ENCODE measurements at places on chromosomes 5 and 9.
A peak's percentile ranks its signal among the peaks of the same experiment; 100 is the strongest.

- no peak for DNase-seq
Observed at GRCh38 chr9:112296929-112297328, 36.5 kb downstream of the PTBP3 start.

GRCh38 chr5:142327111-142327842 is 2.5 kb upstream of the SPRY4 start:
- DNase-seq = no peak

DNA sequence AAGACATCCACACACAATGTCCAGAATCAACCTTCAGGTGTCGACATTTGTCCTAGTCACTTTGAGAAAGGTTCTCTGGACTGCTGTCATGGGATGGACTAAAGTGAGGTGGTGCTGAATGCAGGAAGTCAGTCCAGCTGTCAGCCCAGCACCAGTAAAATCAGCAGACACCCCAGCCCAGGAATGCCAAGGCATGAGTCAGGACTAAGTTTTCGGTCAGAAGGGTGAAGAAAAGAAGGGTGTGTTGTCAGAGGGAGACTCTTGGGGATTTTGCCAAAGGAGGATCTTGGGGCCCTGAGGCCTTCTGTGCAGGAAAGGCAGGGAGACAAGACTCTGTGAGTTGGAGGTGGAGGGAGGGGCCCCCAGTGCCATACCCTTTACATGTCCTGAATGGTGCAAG is 69.0 kb upstream of the XPA start:
- DNase-seq = no peak

GRCh38 chr9:6715755-6716643 is 41.8 kb upstream of the KDM4C start:
- DNase-seq = peak; percentile 76

- DNase-seq = no peak
Observed at GRCh38 chr5:54440456-54440893, 15.0 kb upstream of the HSPB3 start.

DNA sequence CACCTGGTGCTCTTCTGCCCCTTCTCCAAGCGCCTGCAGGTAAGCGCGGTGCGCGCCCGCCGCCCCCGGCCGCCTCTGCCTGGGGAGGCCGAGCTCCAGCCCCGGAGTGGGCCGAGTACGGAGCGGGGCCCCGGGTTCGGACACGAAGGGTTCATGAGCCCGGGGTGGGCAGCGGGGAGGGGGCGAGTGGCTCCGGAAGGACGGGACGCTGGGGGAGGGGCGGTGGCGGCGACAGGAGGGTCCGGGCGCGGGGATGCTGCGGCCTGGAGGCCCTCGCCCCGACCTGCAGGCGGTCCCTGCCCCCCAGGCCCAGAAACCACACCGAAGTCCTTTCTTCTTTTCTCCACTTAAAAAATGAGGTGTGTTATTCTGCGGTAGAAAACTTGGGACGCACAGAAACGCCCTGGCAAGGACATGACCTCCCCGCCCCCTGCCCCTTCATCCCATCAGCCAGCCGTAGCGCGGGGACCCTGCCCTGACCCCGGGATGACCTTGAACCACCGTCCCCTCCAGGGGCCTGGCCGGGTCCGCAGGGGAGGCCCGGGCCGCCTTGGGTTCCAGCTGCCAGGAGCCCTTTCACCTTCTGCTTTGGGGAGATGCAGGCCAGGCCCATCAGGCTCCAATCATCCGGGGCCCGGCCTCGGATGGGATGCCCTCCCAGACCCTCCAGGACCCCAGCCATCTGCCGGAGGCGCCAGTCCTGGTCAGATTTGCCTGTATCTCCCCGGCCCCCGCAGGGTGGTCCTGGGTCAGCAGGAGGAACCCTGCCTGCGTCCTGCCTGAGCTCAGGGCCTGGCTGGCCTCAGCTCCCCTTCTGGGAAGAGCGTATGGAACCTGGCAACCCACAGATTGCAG is 545 bp downstream of the DIPK1B start:
- no peak for DNase-seq

- DNase-seq = no peak
Observed at GRCh38 chr5:156310115-156310514, 16.8 kb upstream of the SGCD start.

GRCh38 chr5:1550287-1551076 is 26.7 kb upstream of the LPCAT1 start:
- no peak for DNase-seq

DNA sequence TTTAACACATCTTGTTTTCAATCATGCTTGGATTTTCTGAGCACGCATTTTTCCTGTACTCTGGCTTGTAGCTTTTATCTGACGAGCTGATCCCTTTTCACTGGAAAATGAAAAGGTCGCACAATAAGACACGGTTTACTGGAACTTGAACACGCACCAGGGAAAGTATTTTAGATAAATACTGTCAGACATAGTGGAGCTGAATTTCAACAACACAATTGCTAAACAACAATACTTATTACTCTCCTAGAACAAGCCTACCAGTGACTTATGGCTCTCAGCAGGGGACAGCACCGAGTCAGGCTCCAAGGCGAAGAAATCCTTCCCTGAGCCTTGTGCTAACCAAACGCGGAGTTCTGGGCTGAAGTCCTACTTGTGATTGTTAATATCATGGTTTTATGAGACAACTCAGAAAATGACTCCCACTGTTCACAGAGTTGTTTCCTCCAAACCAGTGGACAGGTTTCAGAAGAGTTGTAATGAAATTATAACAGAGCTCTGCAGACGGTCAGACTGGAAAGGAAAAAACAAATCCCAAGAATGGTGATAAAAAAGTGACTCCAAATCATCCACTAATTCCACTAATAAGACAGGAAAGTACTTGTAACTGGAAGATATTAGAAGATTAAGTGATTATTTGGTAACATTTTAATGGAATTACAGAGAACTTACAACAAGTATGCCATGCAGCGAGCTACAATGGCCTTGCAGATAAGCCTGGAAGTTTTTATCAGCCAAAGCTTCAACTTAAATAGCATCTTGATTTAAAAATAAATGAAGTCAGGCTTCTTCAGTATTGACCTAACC is 359.6 kb downstream of the EBF1 start:
- no peak for DNase-seq

DNA sequence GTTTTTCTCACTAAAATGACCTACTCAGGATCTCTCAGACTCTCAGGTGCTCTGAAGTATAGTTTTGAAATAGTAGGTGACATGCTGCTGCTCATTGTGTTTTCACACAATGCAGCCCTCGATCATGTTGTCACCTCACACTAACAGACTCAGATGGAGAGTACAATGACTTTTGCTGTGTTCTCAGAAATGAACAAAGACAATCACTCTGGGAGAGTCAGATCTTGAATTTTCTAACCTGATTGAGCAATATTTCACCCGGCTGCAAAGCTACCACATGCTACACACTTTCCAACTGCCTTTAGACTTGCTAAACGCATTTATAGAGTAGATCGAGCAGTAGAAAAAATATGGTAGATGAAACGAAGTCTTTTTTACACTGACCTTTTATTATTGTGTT is 113.4 kb downstream of the ST8SIA4 start:
- DNase-seq = no peak

GRCh38 chr5:66652818-66653217 is 56.6 kb downstream of the MAST4 start:
- no peak for DNase-seq

- no peak for DNase-seq
Observed at GRCh38 chr5:120103495-120103894, 360.6 kb upstream of the PRR16 start.

- no peak for DNase-seq
Observed at GRCh38 chr5:136626531-136626930, 261.2 kb upstream of the TRPC7 start.

DNA sequence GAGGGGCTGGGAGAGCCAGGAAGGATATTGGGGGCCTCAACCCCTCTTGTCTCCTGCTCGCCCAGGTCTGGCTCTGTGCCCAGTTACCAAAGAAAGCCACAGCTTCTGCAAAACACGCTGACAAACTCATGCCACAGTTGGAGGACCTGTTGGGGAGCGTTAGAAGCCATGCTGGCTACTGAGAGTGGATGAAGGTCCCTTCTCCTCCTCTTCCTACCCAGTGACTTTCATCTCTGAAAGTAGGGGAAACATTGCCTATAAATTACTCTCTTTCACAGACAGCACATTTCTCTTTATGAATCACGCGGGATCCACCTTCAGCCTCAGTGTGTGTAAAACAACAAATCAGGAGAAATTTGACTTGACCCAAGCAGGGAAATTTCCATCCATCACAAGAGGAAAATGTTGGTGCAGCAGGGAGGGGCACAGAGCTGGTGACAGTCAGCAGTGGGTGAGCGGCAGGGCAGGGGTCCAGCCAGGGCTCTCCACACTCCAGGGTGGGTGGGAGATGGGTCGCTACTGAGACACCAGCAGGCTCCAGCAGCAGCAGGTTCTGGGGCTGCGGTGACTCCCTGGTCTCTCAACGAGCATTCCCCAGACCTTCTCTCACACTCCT is 181.9 kb downstream of the FGF18 start:
- peak; percentile 34 for DNase-seq

- no peak for DNase-seq
Observed at GRCh38 chr5:10307206-10308148, at the start of gene CMBL. Gene CMBL (minus strand): TSS chr5:10307902. CDS start chr5:10290762, 17,140 bp downstream.

DNA sequence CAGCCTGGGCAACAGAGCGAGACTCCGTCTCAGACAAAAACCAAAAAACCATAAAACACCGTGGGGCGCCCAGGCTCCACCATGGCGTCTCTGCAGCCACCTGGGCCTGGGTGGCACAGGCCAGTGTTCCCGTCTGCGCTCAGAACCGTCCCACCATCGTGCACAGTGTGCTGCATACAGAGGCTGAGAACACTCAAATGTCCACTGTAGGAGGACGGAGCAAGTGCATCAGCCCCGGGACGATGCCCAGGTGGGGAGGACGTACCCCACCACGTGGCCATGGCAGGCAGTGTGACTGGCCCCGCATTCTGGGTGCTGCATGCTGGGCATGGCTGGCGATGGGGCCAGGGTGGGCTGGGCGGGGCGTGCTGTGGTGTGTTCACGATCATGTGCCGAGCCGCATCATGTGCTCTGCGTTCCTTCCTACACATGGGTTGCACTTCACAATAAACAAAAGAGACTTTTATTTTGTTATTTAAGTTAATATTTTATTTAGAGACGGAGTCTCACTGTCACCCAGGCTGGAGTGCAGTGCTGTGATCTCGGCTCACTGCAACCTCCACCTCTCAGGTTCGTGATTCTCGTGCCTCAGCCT is 37.8 kb downstream of the EXD3 start:
- no peak for DNase-seq

DNA sequence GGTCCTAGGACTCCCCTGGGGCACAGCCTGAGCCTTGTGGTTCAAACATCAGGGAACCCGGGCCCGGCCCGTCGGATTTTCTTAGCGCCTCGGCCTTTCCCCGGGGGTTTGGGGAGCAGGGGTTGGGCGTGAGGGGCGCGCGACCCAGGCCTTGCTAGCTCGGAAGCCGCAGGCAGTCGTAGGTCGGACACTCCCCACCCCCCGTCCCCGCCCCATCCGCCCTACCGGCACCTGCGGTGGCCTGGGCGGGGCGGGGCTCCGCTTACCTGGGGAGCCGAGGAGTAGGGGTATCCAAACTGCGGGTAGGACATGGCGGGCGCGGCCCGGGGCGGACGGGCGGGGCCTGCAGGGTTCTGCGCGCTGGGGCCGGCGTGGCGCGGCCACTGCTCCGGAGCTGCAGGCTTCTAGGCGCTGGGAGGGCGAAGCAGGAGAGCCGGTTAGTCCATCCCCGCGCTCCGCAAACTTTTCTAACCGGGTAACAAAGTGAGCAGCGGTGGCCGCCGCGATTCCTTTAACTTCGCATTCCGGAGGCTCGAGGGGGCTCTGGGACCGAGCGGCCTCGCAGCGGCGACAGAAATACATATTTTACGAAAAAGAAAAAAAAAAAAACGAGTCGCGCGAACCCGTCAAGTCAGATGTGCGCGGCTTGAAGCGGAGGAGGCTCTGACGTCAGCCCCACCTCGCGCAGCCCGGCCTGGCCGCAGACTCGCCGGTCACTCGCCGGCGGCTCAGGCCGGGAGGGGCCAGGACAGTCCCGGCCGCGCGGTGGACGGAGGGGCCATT is at the start of gene IRX4:
Gene IRX4, minus strand, starts transcription at position 589 of the 783 bp plus-strand sequence. Its CDS starts 278 bp downstream, at position 311.
- no peak for DNase-seq

GRCh38 chr5:140094889-140095288 is 19.0 kb upstream of the PURA start:
- DNase-seq = no peak

DNA sequence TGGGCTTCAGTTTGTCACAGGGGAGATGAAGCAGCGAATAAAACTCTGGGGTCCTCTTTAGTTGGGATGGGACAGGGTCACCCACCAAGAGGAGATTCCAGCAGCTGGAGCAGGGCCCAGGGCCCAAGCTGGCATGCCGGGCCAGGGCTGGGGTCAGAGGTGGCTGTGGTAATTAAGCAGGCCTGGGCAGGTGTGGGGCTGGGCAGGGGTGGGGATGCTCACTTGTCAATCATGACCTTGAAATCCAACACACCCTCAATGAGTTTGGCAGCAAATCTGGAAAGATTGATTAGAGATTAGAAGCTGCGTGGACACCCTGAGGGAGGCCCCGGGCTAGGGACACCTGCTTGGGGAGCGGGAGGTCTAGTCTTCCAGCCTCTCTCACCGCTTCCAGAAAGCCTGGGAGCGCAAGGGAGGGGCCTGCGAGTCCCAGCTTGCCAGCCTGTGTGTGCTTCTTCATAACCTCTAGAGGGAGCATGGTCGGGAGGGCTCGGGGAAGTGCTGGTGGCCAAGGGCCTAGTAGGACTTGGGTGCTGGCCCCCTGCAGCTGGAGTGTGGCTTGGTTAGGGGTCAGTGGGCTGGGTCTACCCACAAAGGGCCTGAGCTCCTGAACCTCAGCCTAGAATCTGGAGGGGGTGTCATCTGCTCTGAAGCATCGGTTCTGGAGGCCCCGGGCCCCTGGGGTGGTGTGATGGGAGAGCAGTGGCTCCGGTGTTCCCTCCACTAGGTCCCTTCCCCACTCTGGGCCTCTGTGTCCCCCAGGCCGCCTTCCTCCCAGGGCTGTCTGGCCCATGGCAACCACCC is 7.6 kb downstream of the CRAT start:
- DNase-seq = no peak

- no peak for DNase-seq
Observed at GRCh38 chr5:68759593-68759992, 334.2 kb upstream of the SLC30A5 start.

- no peak for DNase-seq
Observed at GRCh38 chr9:110672873-110673510, 4.4 kb downstream of the MUSK start.
